ENCODE measurements at places on chromosomes 1 and 21.
A peak's percentile ranks its signal among the peaks of the same experiment; 100 is the strongest.

DNA sequence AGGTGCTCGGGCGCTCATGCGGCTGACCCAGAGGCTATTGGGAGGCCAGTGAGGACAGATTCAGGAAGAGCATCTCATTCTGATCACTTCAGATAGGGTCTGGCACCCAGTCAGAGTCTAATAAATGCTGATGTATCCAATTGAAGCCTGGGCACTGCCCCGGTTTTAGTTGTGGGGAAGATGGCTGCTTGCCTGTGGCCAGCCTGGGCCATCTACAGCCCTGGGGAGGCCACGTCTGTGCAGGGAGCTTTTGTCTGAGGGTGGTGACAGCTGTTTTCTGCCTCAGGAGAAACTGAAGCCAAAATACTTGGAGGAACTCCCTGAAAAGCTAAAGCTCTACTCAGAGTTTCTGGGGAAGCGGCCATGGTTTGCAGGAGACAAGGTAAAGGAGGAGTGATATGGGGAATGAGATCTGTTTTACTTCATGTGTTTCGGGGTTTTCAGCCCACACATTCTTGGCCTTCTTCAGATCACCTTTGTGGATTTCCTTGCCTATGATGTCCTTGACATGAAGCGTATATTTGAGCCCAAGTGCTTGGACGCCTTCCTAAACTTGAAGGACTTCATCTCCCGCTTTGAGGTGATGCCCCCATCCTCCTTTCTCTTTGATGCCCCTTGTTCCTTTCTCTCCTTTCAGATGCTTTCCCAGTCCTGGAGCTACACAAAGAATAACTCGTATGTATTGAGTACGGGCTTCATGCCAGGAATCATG, 2.8 kb downstream of the GSTM5 start:
- no peak for DNase-seq

- no peak for DNase-seq
Observed at GRCh38 chr1:87449348-87449963, 120.8 kb downstream of the LMO4 start.

GRCh38 chr1:202162418-202163280, 2.2 kb upstream of the PTPN7 start:
- no peak for DNase-seq

- DNase-seq, result no peak
Observed at GRCh38 chr1:34876406-34876805, 16.9 kb upstream of the SMIM12 start.

DNA sequence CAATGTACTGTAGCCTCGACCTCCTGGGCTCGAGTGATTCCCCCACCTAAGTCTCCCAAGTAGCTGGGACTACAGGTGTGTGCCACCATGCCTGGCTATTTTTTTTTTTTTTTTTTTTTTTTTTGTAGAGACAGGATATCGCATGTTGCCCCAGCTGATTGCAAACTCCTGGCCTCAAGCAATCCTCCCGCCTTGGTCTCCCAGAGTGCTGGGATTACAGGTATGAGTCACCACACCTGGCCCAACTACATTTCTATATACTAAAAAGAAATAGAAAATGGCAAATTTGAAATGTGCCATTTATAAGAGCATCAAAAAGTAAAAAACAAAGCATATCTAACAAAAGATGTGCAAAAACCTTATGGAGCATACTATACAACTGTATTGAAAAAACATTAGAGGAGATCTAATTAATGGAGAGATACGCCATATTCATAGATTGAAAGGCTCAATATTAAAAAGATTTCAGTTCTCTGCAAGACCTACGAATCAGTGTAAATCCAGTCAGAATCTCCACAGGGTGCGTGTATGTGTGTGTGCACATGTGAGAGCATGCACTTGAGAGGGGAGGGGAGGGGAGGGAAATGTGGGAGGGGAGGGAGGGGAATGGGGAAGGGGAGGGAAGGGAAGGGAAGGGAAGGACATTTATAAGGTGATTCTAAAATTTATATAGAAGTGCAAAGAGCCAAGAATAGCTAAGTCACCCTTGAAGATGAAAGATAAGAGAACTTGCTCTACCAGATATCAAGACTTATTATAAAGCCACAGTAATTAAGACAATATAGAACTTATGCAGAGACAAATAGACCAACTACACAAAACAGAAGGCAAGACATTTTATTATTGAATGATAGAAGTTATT, 15.5 kb upstream of the PADI4 start:
- DNase-seq, result no peak

GRCh38 chr21:43602266-43603232, 56.7 kb downstream of the HSF2BP start:
- no peak for DNase-seq

DNA sequence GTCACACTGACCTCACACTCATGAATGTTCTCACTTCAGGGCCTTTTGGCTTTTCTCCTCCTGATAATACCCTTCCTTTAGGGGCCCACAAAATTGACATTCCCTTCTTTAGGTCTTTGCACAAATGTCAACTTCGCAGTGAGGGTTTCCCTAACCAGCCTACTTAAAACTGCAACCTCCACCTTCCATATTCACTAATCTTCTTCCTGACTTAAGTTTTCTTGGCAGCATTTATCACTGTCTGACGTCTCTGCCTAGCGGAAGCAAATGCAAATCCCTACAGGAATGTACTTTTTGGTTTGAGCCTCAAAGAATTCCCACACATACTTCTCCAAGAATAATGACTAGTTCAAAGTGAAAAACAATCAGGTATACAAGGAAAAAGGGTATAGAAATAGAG, 32.8 kb downstream of the INTS7 start:
- DNase-seq, result no peak

- peak; percentile 63 for DNase-seq
Observed at GRCh38 chr21:33064623-33065390, 5.1 kb upstream of the OLIG1 start.

DNA sequence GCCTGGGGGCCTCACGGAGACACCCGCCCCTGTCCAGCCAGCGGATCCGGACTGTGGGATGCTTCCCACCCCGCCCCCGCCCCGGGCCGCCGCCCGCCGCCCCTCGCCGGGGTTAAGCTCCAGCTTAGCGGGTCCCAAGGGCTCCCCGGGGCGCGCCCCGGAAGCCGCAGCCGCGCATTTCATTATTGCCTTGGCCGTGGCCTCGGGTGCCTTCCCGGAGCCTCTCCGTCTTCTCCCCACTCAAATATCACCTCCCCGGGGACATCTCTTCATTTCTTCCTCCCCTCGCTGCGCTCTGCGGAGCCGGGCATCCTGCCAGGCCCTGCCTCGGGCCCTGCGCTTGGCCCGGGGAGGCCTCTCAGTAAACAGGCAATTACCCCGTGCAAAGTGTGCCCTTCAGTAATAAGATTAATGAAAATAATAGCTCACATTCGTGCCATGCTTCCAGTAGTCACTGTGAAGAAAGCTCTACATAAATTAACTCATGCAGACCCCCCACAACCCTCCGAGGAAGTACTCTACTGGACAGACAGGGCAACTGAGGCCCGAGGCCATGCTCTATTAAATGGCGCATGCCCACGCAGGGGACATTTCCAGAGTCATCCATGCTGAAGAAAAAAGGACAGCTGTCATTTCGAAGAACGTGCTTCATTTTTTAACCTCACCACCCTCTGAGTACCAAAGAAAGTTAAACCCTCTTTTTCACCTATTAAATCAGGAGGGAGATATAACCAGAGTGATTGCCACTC, 49.9 kb upstream of the LAPTM5 start:
- no peak for DNase-seq

- DNase-seq, result no peak
Observed at GRCh38 chr1:157916887-157917570, 75.4 kb upstream of the CD5L start.

DNA sequence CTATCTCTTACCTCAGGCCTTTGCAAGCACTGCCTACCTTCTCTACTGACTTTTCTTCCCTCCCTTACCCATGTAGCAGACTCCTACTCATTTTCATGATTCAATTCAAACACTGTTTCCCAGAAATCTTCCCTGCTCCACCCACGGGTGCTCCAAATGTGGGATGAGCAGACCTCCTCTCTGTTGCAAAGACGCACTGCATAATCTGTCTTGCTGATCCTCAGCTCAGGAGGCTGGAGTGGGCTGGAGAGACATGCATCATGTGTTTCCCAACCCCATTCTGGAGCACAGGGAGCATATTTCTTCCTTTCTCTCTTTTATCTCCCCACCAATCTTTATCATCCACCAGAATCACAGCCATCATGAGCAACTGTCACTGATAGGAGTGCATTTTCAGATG, 459.9 kb upstream of the NFIA start:
- peak; percentile 88 for DNase-seq

DNA sequence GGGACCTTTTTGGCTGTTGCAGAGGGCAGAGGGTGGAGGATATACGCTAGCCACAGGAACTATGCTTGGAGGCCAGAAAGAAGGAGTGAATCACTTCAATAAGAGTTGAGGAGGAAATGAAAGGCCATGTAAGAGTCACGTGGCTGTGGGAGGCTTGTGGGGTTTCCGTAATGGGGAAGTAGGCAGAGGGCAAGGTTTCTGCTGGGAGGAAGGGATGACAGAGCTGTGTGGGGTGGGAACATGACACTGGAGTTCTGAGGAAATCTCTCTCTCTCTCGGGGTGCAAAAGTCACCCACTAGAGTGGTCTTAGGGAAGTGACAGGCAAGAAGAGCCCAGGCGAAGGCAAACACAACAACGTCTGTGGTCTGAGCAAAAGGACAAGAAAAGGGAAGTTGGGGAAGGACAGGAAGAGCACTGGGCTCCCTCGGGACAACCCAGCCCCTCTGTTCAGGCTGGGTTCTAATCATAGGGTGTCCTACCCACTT, 3.9 kb upstream of the CD1C start:
- peak; percentile 39 for DNase-seq

GRCh38 chr1:62066713-62067112, 127.9 kb upstream of the L1TD1 start:
- no peak for DNase-seq

All from putamen (tissue), 1 donor.